ENCODE measurements at places on chromosomes 1 and 21.

DNA sequence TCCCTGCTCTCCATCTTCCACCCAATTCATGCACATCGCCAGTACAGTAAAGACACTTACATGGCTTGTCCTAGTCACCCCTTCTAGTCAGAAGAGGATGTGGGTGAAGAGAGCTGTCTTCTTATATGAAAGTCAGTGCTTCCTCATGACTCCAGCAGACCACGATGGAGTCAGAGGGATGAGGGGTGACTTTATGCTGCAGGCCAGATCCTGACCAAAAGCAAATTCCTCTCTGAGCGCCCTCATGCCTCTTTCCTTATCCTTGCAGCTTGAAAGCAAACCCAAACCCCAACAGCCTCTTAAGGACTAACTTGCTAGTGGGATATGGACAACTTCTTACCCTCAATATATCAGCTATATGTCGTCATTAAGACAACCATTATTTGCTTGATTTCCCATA is 348.2 kb upstream of the DUSP10 start:
- DNase-seq = no peak

DNA sequence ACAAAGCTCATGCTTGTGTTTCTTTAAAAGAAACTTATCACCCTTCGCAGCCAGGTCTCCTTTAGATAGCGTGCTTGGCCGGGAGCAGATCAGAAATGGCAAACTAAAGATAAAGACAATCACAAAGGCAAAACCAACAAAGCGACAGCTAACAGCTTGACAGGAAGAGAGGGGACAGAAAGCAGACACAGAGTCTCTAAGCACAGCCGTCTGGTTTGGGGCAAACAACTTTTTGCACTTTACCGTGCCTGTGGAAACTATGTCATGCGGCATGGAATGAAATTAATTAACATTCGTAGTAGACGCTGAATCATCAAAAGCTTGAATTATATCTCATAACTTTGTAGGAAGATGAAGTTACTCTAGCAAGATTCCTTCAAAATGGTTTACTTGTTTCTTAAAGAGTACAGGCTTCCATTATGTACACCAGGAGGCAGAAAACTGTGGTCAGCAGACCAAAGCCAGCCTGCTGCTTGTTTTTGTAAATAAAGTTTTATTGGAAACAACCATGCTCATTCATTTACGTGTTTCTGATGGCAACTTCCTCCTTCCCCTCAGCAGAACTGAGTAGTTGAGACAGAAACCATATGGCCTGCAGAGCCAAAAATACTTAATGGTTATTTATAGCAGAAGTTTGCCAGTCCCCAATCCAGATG is 183.2 kb downstream of the KIF26B start:
- DNase-seq = no peak

GRCh38 chr1:178599087-178599486 is 86.2 kb downstream of the TEX35 start:
- DNase-seq = no peak

DNA sequence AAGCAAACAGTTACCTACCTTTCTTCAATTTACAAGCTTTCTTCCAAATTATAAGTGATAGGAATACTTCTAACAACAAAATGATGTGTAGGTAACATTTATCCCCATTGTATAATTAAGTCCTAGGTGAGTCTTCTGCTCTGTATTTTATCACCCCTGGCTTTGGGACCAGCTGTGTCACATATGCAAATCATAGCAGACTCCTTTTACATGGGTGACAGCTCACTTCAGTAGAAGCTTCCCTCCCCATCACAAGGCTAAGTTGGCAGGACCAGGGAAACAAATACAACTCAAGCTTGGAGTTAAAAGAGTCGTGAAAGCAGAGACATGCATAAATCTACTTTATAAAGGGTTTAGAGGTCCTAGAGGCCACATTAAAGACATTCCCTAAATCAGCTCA is 121.1 kb upstream of the RUNX1 start:
- no peak for DNase-seq

GRCh38 chr1:175524003-175524402 is 219.4 kb downstream of the TNR start:
- DNase-seq = no peak

DNA sequence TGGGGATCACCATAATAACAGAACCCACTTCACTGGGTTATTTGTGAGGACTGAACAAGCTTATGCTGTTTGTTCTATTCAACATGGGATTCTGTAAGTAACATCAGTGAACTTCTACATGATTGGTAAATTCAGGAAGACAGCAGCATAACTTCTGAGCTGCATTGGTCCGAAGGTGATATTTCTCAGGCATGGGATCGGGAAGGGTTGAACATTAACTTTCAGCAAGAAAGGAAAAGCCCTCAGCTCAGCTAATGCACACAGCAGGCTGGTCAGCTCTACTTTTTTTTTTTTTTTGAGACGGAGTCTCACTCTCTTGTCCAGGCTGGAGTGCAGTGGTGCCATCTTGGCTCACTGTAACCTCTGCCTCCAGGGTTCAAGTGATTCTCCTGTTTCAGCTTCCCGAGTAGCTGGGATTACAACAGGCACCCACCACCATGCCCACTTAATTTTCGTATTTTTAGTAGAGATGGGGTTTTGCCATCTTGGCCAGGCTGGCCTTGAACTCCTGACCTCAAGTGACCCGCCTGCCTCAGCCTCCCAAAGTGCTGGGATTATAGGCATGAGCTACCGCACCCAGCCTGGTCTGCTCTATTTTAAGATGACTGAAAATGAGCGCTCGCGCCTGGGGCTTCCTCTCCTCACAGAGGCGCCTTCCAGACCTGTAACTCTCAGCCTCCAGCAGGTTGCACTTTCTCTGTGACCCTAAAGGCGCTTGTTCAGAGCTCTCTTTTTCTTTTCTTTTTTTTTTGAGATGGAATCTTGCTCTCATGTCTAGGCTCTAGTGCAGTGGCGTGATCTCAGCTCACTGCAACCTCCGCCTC is 42.2 kb downstream of the ECE1 start:
- no peak for DNase-seq

- no peak for DNase-seq
Measured at GRCh38 chr1:178537382-178538090, 24.6 kb downstream of the TEX35 start.

GRCh38 chr1:100510451-100510850 is 27.5 kb upstream of the GPR88 start:
- DNase-seq = no peak

- no peak for DNase-seq
Measured at GRCh38 chr1:43900386-43900785, 33.2 kb upstream of the ARTN start.

DNA sequence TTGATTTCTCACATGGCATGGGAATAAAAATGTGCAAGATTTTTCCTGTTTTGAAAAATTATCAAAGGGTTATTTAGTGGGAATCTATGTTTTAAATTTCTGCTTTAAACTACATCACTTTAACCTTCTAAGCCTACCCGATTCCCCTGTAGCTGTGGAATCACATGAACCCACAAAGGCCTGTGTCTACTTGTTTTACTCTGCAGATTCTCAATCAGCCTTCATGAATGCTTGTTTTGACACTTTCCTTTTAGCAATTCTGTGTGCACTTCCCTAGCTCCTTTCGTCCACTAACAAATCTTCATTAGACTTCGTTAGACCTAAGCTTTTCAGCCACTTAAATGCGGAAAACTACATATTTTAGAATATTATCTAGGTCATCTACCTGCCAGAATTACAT is 56.0 kb upstream of the C1orf21 start:
- DNase-seq = no peak

DNA sequence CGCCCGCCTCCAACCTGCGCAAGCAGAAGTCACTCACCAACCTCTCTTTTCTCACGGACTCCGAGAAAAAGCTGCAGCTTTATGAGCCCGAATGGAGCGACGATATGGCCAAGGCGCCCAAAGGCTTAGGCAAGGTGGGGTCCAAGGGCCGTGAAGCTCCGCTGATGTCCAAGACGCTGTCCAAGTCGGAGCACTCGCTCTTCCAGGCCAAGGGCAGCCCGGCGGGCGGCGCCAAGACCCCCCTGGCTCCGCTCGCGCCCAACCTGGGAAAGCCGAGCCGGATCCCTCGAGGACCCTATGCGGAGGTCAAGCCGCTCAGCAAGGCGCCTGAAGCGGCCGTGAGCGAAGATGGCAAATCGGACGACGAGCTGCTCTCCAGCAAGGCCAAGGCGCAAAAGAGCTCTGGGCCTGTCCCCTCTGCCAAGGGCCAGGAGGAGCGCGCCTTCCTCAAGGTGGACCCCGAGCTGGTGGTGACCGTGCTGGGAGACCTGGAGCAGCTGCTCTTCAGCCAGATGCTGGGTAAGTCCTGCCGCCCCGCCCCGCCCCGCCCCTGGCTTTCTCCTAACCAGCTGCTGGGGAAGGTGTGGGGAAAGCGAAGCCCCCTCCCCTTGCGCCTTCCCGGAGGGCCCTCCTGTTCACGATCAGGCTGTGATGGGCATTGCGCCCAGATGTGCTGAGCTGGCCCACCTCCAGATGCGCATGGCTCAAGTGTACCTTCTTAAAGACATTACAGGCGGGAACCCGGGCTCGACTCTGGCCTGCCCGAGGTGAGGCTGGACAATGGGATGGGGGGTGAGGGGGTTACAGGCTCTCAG is 110.2 kb downstream of the NAV1 start:
- no peak for DNase-seq

DNA sequence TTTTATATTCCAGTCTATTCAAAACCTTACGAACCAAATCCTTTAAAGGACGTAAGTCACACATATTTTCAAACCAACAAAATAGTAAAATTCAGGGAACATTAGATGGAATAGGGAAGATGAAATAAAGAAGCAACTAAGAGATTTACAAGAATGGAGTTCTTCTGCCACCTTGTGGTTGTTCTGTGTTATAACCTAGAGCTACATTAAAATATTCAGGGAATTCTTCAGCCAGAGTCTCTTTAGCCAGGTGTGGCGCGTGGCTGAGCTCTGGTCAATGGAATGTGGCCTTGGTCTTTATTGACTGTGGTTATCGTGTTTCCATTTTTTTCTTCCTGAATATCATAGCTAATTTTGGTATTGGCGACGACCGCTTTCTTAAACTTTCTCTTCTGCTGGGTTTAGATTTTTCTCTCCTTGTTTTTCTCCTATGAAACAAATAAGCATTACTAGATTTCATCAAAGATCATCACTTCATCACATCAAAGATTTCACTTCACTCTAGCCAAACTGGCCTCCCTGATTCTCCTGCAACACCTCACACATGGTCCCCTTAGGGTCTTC is 221.3 kb downstream of the MRPL39 start:
- no peak for DNase-seq

DNA sequence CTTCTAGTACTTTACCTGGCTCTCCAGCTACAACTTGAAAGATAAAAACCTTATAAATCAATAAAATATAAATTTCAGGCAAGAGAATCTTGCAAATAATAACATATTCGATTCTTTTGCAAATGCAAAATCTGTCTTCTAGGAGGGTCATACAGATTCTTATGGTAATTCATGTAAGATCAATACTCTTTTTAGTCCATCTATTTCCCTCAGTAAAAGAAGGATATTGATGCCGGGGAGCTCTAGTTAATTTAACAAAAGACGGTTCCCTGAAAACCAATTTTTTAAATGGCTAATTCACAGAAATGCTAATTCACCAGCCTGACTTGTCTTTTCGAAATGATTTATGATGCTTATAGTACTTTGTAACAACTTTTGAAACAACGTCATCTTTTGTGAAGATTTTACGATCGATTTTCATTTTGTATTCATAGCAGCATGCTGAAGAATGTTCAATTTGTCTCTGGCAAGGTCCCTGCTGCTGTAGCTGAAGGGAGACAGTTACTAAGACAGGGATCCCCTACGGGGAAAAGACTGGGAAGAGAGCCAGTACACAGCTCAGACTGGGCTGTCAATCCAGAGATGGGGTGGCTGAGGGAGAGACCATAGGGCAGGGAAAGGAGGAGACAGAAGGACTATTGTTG is 90.6 kb upstream of the SPAG17 start:
- DNase-seq = no peak

GRCh38 chr21:40052276-40052675 is 185.0 kb downstream of the PCP4 start:
- DNase-seq = no peak

GRCh38 chr1:152048416-152049009 is 11.7 kb upstream of the S100A11 start:
- peak; percentile 23 for DNase-seq

- no peak for DNase-seq
Measured at GRCh38 chr21:17440969-17441368, 71.9 kb upstream of the CXADR start.

- DNase-seq = no peak
Measured at GRCh38 chr1:33610391-33610790, 137.9 kb downstream of the ZSCAN20 start.

DNA sequence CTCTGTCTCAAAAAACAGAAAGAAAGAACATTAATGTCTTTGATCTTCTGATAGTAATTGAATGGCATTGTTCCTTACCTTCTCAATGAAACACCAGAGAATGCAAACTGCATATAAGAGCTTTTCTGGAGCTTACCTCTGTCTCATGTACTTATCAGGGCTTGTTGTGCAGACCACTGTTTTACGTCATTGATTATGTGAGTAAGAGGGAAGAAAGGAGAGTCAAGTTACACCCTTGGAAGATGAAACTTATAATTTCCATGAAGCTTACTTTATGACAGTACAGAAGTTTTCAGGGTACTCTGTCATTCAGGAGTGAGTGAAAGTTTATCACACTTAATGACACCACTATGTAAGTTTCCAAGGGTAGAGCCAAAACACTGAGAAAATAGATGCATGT is 49.0 kb upstream of the MAB21L3 start:
- DNase-seq = no peak

DNA sequence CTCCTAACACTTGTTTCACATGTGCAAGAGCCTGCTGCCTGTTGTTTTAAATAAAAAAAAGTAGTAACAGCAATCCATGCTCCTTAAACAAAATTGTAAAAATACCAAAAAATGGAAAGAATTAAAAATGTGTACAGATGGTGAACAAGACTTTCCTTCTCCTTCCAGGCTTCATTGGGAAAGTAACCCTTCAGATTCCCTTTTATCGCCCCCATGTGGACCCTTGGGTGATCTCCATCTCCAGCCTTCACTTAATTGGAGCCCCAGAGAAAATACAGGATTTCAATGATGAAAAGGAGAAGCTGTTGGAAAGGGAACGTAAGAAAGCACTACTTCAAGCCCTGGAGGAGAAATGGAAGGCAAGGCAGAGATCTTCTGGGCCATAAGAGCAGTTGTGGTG is 14.2 kb downstream of the VPS13D start:
- no peak for DNase-seq

DNA sequence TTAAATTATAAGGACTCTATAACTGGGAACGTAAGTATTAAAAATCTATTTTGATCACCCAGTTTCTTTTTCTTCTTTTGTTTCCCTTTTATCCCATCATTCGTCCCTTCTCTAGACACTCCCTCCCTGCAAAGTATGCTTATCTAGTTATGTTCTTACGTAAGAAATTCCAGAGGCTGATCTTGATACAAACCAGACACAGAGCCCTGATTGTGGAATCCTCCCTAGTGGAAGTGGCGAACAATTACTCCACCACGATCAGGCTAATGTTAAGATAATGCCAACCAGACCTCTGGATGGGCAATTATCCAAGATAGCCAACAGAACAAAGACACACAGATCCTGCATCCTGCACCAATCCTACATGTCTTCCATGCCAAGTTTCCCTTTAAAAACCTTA is 1557.4 kb downstream of the PLA2G4A start:
- no peak for DNase-seq

DNA sequence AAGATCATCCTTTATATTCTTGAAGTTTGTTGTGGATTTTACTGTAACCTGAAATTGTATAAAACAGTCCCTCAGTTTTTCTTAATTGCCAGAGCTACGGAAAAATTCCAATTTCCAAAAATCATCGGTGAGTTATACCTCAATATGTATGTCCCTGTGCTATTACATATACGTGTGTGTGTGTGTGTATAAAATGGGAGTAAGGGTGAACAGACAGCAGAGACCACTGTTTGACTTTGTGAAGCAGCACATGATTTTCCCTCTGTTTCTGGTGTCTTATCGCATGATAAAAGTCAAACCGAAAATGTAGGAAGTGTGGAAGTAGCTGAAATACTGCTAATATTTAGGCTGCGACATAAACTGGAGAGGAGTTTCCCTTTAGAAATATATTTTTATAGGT is 1.2 kb downstream of the OR2T1 start:
- DNase-seq = no peak
